Ascending aorta (tissue), 2 donors: ENCODE measurements at places on chromosomes 7 and 10.

GRCh38 chr7:148368562-148368961 lies 222.0 kb upstream of the C7orf33 start:
- no peak overlapping the region for H3K4me3 ChIP-seq
- DNase-seq: no peak
- no peak overlapping the region for H3K27ac ChIP-seq

DNA sequence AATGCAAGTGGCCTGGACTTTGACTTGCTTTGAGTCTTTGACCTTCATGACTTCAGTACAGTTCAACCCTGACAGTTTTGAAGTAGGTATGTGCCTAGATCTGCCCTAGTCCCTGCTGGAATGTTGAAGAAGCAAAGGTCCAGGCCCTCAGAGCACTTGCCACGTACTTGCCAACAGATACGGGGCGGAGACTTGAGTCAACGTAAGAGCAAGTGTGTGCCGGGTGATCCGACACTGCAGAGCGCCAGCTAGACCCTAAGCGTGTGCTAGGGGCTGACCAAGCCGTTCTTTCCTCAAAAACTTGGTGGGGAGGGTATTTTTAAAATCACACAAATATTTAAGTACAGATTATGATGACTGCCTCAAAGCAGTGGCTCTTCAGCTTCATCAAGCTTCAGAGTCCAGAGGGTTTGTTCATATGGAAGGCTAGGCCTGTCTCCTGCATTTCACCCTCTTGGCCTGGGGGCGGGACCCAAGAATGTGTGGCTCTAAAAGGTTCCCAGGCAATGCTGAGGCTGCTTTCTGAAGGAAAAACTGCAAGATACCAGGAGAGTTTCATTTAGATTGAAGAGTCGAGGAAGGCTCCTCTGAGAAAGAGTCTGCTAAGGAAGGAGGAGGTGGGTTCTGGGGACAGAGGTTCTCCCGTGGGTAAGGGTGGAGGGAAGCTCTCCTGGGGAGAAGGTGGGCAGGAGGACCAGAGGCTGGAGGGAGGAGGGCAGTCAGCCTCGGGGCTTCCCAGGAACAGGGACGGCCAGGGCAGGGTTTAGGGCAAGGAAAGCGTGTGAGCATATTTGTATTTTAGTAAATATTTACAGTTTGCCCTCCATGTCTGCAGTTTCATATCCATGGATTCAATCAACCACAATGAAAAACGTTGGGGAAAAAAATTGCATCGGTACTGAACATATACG lies 160.3 kb downstream of the EGFR start:
- no peak overlapping the region for H3K27ac ChIP-seq
- DNase-seq: no peak
- H3K4me3 ChIP-seq: no peak overlapping the region
- peaks cover 41% of the 10 kb centered on the region for H3K36me3 ChIP-seq
- no peaks in the 10 kb centered on the region for H3K27me3 ChIP-seq

DNA sequence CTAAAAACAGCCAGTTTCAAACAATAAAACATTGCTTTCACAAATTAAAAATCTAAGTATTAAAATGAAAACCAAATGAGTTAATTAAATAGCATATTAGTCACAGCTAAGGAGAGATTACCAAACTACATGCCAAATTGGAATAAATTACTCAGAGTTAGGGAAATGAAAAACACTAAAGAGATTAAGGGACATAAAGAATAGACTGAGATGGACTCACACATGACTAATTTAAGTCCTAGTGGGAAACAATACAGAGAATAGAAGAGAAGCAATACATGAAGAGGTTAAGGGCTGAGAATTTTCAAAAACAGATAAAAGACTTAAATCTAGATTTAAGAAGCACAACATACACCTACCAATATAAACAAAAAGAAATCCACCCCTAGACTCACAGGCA lies 110.6 kb downstream of the ZFAND4 start:
- no peak overlapping the region for H3K4me3 ChIP-seq
- H3K36me3 ChIP-seq: no peaks in the 10 kb centered on the region
- no peak overlapping the region for H3K27ac ChIP-seq
- no peaks in the 10 kb centered on the region for H3K4me1 ChIP-seq
- no peak for DNase-seq

DNA sequence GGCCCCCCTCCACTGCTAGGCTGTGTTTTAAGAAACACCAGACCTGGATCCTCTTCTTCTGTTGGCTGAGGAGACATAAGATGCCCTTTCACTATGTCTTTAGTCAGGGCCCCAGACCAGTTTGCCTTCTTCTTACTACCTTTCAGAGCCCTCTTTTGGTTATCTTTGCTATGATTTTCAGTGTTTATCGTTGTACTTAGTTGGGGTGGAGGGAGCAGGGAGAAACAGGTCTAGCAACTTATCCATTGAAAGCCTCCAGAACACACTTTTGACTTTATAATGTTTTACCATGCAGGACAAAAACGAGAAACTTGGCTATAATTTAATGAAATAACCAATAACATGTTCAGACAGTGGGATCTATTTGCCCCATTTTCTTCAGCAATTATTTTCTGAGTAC lies 525.2 kb downstream of the TNS3 start:
- H3K4me1 ChIP-seq: no peaks in the 10 kb centered on the region
- H3K36me3 ChIP-seq: no peaks in the 10 kb centered on the region
- H3K27me3 ChIP-seq: no peaks in the 10 kb centered on the region
- H3K27ac ChIP-seq: no peak overlapping the region
- H3K4me3 ChIP-seq: no peak overlapping the region

GRCh38 chr10:104445359-104445758 lies 91.7 kb downstream of the CFAP58 start:
- H3K27ac ChIP-seq: no peak overlapping the region
- no peak for DNase-seq
- H3K36me3 ChIP-seq: no peaks in the 10 kb centered on the region
- no peak overlapping the region for H3K4me3 ChIP-seq
- H3K4me1 ChIP-seq: peaks cover 35% of the 10 kb centered on the region
- no peaks in the 10 kb centered on the region for H3K27me3 ChIP-seq

- no peaks in the 10 kb centered on the region for H3K27me3 ChIP-seq
- no peaks in the 10 kb centered on the region for H3K4me1 ChIP-seq
- H3K27ac ChIP-seq: no peak overlapping the region
- no peak for DNase-seq
- H3K4me3 ChIP-seq: no peak overlapping the region
Measured at GRCh38 chr7:22696541-22697228, 30.3 kb upstream of the IL6 start.

GRCh38 chr10:71827852-71828251 lies 23.2 kb downstream of the PSAP start:
- H3K4me1 ChIP-seq: no peaks in the 10 kb centered on the region
- H3K27ac ChIP-seq: no peak overlapping the region
- H3K36me3 ChIP-seq: peaks cover 96% of the 10 kb centered on the region
- DNase-seq: no peak

- no peaks in the 10 kb centered on the region for H3K4me1 ChIP-seq
- H3K4me3 ChIP-seq: no peak overlapping the region
- H3K27ac ChIP-seq: no peak overlapping the region
- H3K36me3 ChIP-seq: no peaks in the 10 kb centered on the region
- no peak for DNase-seq
Measured at GRCh38 chr7:16411391-16411790, 9.9 kb downstream of the CRPPA start.

- DNase-seq: no peak
- no peaks in the 10 kb centered on the region for H3K4me1 ChIP-seq
- H3K27ac ChIP-seq: no peak overlapping the region
- peaks cover 4% of the 10 kb centered on the region for H3K36me3 ChIP-seq
Measured at GRCh38 chr10:60883187-60883586, 60.8 kb downstream of the RHOBTB1 start.

- H3K36me3 ChIP-seq: no peaks in the 10 kb centered on the region
- H3K4me1 ChIP-seq: no peaks in the 10 kb centered on the region
- H3K27ac ChIP-seq: no peak overlapping the region
- DNase-seq: no peak
Measured at GRCh38 chr7:21566094-21566493, 23.3 kb downstream of the DNAH11 start.

GRCh38 chr7:44111761-44112160 lies 7.6 kb downstream of the AEBP1 start:
- H3K36me3 ChIP-seq: peaks cover 84% of the 10 kb centered on the region
- peak overlapping the region; percentile 100 for H3K27ac ChIP-seq
- H3K4me1 ChIP-seq: peaks cover 42% of the 10 kb centered on the region
- no peaks in the 10 kb centered on the region for H3K27me3 ChIP-seq
